ENCODE measurements at places on chromosomes 2 and 18.

GRCh38 chr2:206063635-206064034, 22.3 kb downstream of the INO80D start:
- no peak for DNase-seq

DNA sequence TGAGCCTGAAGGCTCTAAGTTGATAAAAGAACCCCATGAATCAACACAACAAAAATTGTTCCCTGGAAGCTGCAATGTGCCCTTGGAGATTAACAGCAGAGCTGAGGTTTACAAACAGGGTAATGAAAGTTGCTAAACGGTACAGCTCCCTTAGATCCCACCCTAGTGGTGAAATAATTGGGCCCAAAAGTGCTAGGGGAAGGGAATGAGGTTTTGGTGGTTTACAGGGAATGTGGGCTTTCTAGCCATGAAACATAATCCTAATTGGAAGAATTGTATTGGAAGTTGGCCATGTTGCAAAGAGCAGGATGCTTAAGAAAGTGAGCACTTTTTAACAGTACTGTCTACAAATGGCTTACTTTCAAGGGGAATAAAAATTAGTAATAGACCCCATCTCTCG, 180.2 kb upstream of the SMIM21 start:
- no peak for DNase-seq

DNA sequence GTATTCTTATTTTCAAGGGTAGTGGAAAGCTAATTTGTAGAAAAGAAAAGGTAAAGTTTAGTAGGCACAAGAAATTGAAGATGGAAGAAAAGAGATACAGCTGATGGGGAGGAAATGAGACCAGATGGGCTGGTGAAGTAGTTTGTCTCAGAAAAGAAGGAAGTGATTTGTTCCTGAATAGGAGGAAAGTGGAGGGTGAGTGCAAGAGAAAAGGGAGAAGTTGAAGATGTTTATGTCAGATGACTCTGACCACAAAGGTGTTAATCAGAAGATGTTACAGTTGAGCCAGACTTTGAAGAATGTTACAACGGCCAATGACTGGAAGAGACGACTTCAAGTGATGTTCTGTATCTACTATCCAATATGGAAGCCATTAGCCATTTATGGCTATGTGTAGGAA, 21.2 kb downstream of the ZSCAN30 start:
- DNase-seq = no peak

GRCh38 chr2:127680706-127681287, 5.5 kb upstream of the LIMS2 start:
- no peak for DNase-seq

- DNase-seq = no peak
Measured at GRCh38 chr2:29475499-29475898, 360.3 kb downstream of the CLIP4 start.

DNA sequence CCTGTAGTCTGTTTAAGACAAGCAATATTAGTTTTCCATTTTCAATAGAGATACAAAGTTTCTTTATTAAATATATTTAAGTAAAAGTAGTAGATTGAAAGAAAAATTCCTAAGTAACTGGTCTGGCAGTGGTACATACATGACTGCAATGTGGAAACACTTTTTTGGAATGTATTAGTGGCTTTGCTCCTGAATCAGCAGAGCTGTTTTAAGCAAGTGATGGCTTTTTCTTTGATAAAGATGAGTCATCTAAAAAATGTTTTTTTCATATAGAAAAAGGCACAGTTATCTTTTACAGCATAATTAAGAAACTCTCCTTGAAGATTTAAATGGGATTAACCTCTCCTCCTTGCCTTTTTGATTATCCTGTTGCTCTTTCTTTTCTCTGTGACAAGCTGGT, 34.9 kb downstream of the KDM3A start:
- no peak for DNase-seq

- DNase-seq = no peak
Measured at GRCh38 chr2:3355951-3356569, 21.6 kb downstream of the EIPR1 start.
